ENCODE measurements at places on chromosomes 13 and 19.

- DNase-seq, result no peak
Observed at GRCh38 chr13:22061371-22061805, 390.5 kb downstream of the FGF9 start.

DNA sequence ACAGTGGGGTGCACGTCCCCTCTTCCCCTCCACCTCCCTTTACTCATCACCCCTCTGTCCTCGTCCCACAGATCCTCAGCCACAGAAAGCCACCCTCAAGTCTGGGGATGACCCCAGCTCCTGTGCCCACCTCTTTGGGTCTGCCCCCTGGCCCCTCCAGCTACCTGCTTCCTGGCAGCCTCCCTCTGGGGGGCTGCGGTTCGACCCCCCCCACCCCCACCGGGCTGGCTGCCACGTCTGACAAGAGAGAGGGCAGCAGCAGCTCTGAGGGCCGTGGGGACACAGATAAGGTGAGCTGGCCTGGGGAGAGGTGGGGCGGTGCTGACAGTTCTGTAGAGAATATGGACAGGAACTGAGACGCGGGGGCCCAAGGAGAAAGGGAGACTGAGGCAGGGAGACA, 11.1 kb downstream of the IRF3 start:
- no peak for DNase-seq

DNA sequence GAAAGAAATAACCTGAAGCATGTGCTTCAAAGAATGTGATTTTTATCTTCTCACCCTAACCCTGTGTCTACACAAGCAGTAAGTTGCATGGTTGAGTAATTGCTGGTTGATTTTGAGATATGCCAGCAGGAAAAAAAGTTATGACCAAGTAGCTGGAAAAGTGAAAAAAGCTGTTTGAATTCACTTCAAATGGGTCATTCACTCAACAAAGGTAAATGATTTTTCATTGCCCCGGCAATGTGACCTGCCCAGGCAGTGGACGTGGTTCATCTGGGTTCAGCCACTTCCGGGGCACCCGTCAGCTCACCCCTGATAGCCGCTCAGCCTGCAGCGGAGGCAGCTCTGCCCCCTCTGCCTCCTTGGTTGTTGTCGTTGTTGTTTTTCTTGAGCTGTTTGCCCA, 18.5 kb downstream of the TNFRSF19 start:
- DNase-seq, result no peak

DNA sequence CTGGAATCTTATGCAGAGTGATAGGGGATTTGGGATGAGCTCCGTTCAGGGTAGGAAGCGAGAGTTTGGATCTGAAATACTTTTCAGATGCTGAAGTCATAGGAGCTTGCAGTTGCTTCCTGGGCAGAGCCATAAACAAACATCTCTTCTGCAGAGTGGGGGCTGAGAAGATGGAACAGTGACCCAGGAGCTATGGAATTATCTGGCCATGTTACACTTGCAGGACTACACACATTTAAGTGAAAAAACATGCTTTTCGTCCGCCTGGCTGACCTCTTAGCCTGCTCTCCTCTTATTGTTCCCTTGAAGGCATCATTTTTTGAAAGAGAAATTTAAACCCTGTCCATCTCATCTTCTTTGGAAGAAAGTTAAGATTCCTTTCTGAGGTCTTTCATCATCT, 40.7 kb downstream of the PSG11 start:
- DNase-seq, result no peak

DNA sequence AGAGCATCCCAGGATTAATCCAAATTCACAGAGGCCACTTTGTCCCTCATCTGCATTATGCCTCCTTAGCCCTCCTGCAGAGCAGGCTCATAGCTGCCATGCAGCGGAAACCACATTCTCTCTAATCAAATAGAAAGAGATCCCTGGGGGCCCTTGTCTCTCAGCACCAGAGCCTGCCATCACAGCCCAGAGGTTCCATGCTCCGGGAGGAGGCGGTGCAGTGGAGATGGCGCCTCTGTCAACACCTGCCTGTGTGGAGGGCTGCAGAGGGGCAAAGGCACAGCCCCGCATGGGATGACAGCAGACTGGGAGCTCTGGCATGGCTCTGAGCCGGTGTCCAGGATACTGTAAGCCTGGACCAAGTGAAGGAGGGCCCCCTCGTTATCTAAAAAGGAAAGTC, 111.3 kb downstream of the SLC7A1 start:
- DNase-seq, result no peak

GRCh38 chr19:18919900-18920214, 342 bp downstream of the DDX49 start:
- DNase-seq, result no peak

GRCh38 chr13:26855071-26855470, 94.5 kb upstream of the GPR12 start:
- DNase-seq, result no peak

DNA sequence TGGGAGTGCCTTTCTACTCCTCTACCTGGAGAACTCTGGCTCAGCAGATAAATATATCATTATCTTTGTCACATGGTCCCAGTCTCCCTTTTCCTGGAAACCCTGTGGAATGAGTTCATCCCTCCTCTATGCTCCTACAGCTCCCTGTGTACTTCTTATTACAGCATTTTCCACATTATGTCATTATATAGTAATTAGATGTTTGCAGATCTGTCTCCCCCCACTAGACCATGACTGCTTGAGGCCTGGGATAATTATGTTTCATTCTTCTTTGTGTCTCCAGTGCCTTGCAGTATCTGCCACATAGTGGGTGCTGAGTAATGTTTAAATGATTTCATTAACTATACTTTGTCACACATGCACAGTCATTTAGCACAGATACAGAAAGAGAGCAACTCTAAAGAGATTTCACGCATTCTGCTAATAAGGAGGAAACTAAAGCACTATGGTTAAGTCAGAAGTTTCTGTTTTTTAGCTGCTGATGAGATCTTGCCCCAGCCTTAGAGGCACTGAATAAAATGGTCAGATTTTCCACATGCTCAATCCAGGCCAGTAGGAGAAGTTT, 66.1 kb upstream of the DIAPH3 start:
- peak; percentile 63 for DNase-seq

- DNase-seq, result no peak
Observed at GRCh38 chr13:102401766-102402165, at the start of gene FGF14. Gene FGF14, minus strand, starts transcription at chr13:102402048.

DNA sequence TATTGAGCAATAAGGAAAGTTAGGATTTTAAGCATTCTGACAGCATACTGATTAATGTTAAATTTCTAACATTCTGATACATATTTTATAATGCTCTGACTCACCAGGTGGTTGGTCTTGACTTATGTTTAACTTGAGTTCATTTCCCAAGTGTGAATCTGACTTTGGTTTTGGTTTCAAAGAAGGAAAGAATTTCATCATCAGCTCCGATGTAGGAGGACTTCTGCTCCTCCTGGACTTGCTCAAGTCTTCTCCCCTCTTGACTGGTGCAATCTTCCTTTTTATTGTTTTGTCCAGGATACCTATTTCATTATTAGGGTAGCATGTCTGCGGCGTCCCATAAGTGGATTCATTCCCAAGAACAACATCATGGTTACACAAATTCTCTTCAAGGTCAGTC, 141.3 kb downstream of the RNF17 start:
- DNase-seq, result no peak

DNA sequence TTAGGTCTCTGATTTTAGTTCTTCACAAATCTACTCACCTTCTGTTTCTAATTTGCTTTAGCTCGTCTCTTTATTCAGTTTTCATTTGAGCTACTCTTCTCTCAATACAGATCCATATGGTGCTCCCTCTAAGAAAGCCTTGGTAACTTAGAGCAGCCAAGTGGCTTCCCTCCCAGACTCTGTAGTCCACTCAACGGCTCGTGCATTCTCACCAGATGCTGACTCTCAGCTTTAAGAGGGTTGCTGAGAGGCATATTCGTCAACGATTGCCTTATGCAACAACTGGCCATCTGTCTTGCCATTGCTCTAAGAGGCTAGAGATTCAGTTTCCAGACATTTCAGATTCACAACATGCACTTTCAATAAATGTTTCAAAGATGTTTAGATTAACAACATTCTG, 785.8 kb upstream of the SLC10A2 start:
- no peak for DNase-seq

- DNase-seq, result no peak
Observed at GRCh38 chr13:112968910-112969691, at the start of gene MCF2L. Gene MCF2L, plus strand, starts transcription at chr13:112969214. Its CDS starts 166 bp downstream, at chr13:112969380.

GRCh38 chr19:34673590-34673989, 3.4 kb downstream of the SCGB2B2 start:
- DNase-seq, result no peak

GRCh38 chr13:72539925-72540324, 187.5 kb downstream of the MZT1 start:
- no peak for DNase-seq

DNA sequence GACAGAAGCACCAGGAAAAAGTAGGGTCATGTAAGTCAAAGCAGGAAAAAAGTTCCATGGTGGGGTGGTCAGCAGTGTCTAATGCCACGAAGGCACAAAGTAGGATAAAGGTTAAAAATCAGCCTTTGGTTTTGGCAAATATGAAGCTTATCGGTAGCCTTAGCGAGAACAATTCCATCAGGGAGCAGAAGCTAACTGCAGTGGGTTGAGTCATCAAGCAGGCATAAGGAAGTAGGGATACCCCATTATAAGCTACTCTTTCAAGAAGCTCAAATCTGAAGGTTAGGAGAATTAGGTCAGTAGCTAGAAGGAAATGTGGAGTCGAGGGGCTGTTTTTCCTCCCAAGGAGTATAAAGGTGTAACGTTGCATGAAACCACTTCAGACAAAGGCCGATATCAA, 57.5 kb upstream of the USPL1 start:
- DNase-seq, result no peak

DNA sequence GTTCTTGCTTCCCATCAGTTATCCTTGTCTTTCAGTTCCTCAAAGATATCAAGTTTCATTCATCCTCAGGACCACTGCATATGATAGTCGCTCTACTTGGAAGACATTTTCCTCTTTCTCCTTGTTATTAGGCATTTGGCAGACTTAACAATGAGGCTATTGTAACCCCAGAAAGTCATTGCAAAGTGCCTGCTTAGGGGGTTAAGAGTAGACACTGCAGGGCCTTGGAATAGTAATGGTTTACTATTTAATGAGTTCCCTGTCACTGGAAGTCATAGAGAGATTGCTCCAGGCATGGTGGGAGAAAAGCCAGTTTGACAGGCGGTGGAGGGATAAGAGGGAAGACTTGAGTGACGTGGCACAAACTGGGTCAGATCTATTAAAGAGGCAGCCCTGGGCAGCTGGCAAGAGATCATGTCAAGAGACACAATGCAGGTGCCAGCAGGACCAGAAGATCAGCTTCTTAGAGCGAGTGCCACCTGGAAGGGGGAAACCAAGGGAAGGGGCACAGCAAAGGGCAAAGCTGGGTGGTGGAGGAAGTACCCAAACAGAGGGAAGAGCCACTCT, 16.8 kb upstream of the CPB2 start:
- no peak for DNase-seq

DNA sequence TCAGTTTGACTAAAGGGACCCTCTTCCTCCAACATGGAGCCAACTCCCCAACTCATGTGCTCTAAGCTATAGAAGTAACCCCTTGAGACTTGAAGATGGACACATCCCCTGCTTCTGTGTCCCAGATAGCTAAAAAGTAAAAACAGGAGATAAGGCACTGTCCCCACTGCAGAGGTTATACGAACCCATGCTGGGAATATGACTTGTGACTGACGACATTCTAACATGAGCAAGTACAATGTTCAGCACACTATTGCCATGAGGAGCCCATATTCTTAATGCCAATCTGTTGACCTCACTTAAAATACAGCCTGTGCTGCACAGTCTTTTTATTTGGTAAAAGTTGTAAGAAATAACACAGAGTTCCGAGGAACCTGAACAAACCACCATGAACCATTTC, 71.4 kb downstream of the ABCC4 start:
- DNase-seq, result peak; percentile 20

DNA sequence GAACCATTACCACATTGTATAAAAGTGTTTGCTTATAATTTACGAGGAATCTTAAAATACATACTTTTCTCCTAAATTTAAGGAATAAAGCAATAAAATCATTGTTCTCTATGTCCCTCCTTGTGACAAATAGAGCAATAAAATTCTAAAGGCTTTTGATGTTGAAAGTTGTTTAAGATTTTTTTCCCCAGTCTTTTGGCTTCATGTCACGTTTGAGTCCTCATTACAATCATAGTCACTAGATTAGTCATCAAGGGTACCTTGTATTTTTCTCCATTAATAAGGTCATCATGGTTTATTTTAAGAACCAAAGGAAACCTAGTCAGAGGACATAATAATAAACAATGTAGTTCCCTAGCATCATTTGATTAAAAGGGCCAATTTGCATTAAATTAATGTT, 3.2 kb downstream of the WBP4 start:
- DNase-seq, result no peak
